ENCODE measurements at places on chromosomes 13 and 19.

GRCh38 chr19:7888145-7888825 lies at the start of gene LRRC8E:
Gene LRRC8E, plus strand, starts transcription at chr19:7888510. Its CDS starts 7,094 bp downstream, at chr19:7895604.
- peak; percentile 83 for DNase-seq

DNA sequence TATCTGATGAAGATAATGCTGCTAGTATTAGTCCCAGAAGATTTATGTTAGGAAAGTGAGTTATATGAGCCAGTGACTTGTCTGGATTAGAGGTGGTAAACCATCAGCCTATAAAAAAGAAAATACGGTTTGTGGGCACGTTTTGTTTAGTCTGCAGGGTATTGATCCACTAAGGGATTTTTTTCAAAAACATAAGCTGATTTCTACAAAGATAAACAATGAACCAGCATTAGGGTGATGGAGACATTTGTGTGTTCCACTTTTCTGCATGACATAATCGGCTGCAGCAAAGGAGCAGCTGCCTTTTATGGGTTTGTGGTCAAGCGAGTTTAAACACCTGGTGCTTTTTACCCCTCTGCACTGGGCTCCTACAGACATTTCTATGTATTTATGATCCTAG lies 836.4 kb upstream of the GPC6 start:
- no peak for DNase-seq

GRCh38 chr13:39370554-39370953 lies 232.4 kb downstream of the LHFPL6 start:
- DNase-seq = peak; percentile 61

DNA sequence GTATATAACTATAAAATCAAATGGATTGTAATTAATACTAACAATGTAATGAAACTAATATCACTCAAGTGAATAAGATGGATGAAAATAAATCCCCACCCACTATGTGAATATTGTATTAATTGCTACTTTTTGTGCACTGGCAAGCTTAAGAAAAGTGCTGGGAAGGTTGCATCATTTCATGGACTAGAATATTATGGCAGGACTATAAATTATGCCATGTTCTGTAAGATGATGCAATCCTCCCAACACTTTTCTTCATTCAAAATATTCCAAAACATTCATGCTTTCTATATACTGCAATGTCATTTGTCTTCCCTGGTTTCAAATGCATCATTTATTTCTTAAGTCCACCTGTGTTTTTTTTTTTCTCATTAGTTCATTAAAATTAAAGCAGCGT lies 457.6 kb upstream of the GPC6 start:
- DNase-seq = no peak

- no peak for DNase-seq
Observed at GRCh38 chr13:66663206-66663605, 566.9 kb downstream of the PCDH9 start.

DNA sequence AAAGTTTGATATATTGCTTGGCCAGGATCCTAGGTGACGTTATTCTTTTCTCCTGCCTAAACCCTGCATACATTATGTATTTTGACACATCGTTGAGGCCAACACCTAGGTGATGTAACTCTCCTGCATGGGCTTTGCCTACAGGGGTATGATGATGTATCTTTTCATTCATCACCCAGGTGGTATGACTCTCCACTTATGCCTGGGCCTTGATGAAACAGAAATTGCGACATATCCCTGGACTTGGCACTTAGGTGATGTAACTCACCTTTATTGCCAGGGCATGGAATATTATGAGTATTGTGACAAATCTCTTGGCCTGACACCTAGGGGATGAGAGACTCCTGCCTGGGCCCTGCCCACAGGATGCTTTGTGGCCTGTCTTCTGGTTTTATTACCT lies 18.5 kb upstream of the ZNF681 start:
- DNase-seq = no peak

GRCh38 chr13:36412736-36413135 lies 19.6 kb upstream of the CCNA1 start:
- DNase-seq = no peak
